ENCODE measurements at places on chromosomes 1 and 21.

DNA sequence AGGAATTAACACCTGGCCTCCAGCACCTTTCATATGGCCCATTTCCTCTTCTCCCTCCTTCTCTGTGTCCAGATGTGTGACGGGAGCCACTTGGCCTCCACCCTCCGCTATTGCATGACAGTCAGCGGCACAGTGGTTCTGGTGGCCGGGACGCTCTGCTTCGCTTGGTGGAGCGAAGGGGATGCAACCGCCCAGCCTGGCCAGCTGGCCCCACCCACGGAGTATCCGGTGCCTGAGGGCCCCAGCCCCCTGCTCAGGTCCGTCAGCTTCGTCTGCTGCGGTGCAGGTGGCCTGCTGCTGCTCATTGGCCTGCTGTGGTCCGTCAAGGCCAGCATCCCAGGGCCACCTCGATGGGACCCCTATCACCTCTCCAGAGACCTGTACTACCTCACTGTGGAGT, 5.6 kb downstream of the TMEM61 start:
- DNase-seq: no peak

GRCh38 chr1:5501206-5501930, 490.9 kb downstream of the NPHP4 start:
- no peak for DNase-seq

DNA sequence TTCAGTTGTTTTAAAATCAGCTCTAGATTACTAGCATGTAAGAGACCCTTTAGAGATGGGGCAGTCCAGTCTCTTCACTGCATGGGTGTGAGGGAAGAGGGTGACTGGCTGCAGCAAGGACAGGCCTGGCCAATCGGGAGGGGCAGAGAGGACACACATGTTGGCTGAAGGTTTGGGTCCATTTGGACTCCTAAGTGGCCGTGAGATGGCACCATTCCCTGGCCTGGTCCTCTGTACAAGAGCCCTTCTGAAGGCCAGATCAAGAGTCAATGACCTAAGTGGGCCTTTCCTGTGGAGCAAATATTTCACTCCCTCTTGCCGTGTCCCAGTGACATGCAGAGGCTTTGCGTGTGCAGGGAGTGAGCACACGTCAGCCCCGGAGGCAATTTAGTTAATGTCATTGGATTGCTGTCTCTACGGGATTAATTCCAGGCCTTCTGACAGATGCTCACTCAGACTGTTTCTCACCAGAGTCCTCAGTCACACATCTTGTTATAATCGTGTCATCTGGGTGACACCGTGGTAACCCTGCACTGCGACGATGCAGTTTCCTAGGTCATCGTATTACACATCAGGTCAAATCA, 613.0 kb downstream of the NPHP4 start:
- no peak for DNase-seq

- no peak for DNase-seq
These were observed 61.7 kb upstream of the DNAJC6 start for GRCh38 chr1:65247419-65248359.

- no peak for DNase-seq
These were observed 3.5 kb upstream of the PTTG1IP start for GRCh38 chr21:44876849-44877575.

GRCh38 chr1:19366599-19367536, 54.7 kb downstream of the SLC66A1 start:
- no peak for DNase-seq

DNA sequence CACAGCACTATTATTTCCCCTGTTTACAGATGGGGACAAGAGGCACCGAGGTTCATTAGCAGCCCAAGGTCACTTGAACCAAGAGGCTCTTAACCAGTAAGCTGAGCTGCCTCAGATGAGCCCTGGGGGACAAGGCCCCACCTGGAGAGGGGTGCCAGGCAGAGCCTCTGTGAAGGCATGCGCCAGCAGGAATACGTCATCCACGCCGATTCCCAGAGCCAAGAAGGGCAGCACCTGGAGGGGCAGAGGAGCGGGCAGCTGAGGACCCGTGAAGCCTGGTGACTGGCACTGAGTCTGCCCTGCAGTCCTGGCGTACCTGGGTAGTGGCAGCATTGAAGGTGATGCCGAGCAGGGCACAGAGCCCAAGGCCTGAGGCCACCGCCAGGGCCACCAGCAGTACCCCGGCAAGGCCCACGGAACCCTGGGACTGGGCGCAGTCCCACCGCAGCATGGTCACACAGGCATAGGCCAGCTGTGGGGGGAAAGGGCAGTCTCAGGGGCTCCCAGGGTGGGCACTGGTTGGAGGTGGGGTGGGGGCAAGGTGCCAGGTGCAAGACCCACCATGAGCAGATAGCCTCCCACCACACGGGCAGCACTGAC, 14.1 kb downstream of the PTCH2 start:
- DNase-seq: no peak

DNA sequence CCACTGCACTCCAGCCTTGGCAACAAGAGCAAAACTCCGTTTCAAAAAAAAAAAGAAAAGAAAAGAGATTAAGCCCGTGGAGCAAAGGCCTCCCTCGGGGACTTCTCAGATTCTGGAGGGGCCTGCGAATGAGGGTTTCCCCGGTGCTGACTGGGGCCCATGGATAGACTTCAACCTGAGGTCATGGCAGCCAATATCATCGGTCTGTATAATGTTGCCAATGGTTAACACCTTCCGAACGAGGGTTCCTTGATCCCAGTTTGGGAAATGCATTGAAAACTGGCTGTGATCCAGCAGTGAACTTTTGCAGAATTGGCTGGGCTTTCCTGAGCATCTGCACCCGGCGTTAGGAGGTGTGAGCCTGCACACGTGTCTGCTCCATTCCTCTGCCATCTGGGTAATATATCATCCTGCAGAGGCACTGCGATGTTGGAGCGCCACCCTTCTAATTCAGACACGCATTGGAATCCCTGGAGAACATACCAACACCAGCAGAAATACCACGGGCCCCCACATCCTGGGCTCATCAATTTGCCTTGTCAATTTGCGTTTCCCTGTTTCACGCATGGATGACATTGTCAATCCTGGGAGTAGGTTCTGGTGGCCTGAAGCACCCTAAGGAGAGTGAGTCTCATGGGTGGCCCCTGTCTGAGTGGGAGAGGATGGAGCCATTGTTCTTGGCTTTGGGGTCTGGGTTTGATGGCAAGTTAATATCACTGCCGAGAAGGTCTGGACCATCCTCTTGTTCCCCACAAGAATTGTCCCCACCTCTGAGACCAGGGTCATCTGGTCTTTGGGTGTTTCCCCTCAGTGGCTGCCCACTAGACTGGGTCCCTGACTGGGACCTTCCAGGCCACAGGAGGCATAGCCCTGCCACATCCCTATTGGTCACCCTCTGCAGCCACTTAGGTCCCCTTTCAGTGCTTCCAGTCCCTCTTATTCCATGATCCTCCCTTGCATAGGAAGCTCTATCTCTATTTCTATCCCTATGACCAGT, 441.0 kb downstream of the PTPRU start:
- DNase-seq: no peak

DNA sequence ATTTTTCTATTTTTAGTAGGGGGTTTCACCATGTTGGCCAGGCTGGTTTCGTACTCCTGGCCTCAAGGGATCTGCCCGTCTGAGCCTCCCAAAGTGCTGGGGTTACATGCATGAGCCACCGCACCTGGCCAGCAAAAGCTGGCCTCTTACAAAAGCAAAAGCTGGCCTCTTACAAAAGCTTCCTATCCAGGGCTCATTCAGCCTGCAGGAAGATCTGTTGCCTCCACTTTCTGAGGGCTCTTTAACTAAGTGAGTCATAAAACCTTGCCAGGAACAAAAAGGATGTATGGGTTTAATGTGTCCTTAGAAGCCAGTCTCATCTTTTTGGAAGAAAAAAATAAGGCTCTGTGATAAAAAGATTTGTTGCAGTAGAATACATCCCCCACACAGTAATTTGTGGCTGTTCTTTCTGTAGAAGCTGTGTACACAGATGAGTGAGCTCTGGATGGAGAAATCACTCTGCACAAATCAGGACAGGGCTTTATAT, 15.0 kb downstream of the HTR1D start:
- DNase-seq: no peak

GRCh38 chr21:22880573-22880972, 1882.4 kb downstream of the NCAM2 start:
- DNase-seq: no peak

DNA sequence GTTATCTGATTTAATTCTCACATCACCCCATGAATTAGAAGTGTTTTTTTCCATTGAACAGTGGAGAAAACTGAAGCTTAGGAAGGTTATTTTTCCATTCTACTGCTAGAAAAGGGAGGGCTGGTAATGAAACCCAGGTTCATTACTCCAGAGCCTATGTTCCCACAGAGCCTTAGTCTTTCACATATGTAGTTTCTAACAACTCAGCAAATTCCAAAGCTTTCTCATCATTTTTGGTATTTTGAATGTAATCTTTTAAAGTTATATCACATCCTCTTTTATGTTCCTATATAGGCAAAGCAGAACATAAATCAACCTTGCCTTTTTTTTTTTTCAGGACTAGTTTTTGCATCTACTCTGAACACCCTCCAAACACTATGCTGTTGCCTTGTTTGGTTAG, 131.9 kb upstream of the BEND5 start:
- DNase-seq: no peak

- DNase-seq: no peak
These were observed 26.8 kb downstream of the TMEM201 start for GRCh38 chr1:9615316-9616063.

- DNase-seq: no peak
These were observed 197.6 kb downstream of the SIPA1L2 start for GRCh38 chr1:232432313-232432712.

DNA sequence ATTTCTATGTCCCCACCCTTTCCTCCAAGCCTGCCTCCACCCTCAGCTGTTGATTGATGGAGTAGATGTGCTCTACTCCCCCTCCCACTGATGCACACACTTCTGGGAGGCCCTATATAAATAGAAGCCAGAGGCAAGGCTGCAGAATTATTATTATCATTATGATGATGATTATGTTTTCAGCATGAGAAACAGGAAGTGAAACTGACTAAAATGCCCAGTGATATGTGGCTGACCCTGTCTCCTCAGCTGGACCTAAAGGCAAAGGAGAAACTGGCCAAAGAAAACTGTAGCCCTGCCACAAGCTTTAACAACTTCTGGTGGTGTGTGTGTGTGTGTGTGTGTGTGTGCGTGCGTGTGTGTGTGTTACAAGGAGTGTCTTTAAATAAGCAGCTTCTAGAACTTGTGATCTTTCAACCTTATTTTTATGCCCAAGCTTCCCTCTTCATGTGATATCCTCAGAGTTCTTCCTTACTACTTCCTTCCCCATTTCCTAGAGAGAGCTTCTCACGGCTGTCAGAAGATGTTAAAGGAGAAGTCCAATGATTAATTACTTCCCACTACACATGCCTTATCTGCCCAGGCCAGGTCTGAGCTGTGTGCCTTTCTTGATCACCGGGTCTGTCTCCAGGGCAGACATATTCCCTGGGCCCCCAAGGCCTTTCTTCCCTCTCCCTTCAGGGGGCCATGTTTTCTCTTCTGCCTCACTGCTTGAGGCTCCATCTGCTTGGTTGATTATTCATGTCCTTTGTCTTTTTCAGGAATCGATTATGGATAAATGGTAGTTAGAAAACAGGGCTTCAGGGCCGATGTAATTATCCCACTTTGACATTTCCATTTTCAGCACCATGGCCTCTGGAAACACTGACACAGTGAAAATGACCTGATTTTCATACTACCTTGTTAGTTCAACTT, 11.6 kb upstream of the MAPKAPK2 start:
- no peak for DNase-seq

- no peak for DNase-seq
These were observed 165.4 kb downstream of the RUNX1 start for GRCh38 chr21:34883491-34884271.
